Ecto neural progenitor cell (in vitro differentiated cells): ENCODE measurements at places on chromosomes 13 and 19.

- no peak for DNase-seq
These were observed 6.5 kb upstream of the DOCK6 start for GRCh38 chr19:11268783-11269267.

DNA sequence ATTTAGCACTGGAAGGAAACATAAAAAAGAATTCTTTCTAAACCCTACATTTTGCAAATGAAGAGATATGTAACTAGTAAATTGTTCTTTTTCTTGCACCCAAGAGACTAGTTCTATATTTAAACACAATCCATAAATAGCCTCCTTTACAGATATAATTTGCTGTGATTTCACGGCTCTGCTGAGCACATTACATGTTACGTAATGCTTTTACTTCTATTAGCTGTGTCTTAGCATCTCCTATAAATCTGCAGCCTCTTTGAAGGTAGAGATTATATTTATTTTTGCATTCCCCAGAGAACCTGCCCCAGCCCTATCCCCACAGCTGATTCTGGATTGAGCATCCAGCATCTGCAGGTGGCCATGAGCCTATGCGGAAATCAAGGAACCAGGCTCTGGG, 32.2 kb downstream of the LACC1 start:
- no peak for DNase-seq

DNA sequence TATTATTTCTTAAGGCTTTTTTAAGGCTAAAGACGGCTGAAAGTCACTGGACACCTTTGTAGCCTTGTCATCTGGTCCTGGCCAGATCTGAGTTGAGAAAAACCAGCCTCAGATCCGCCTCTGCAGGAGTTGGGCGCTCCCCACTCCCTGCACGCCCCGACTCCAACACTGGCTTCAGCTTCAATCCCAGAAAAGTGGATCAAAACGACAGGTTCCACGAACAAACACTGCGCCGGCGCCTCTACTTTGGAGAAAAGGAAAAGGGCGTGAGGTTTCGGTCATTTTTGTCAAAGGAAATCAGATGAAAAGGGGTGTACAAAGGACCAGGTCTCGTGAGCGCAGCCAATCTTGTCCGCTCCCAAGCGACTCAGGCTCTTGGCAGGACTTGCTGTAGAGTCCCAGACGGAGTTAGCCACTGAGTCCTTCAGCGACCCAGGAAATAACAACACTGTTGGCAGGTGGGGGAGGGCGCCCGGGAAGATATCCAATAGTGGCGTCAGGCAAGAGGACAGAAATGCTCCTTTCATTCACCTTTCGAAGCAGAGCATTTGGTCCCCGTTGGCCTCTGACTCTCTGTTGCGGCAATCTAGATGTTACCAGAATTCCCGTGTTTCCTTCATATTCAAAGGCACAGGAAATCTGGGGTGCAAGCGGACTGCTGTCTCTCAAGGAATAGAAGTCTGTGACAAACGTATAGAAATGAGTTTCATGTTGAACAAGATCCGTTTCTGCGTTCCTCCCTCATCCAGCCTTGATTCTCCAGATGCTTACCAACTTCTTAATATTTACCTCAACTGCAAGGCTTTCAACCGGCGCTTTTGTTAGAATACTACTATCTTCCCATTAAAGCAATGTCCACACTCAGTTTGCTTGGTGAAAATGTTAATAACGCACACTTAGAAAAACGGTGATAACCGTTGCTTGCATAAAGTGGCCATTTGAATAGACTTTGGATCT, 1.8 kb upstream of the CCNA1 start:
- peak; percentile 55 for DNase-seq

DNA sequence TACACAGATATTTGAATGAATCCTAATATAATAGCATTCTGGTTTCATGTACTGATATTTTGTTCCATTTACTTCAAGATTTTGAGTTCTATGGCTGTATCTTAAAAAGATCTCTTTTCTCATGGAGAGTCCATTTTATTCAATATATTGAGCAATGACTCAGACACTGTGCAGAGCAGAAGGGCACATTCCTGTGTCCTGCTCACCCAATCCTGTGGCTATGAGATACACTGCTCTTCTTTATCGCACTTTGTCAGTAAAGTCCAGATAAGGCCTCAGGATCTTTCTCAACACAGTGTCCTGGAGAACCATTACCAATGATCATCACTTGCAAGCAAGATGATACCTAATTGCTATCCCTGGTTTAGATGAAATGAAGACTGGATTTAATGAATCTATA, 155.0 kb downstream of the CYSLTR2 start:
- DNase-seq: no peak

DNA sequence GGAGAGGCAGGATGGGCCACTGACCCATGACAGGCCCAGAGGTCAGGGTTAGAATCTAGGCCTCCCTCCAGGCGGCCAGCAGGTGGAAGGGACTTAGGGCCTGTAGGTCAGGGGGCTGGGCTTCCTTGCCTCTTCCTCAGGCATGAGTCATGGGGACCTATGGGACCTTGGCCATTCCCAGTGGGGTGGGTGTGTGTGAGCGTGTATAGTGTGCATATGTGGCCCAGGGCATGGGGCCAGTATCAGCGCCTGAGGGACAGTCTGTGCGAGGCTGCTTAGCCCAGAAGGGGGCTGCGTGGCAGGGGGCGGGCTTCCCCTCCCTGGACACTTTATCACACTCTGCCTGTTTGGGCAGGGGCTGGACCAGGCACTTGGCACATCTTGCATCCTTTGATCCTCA, 13.3 kb downstream of the KCTD15 start:
- DNase-seq: no peak

DNA sequence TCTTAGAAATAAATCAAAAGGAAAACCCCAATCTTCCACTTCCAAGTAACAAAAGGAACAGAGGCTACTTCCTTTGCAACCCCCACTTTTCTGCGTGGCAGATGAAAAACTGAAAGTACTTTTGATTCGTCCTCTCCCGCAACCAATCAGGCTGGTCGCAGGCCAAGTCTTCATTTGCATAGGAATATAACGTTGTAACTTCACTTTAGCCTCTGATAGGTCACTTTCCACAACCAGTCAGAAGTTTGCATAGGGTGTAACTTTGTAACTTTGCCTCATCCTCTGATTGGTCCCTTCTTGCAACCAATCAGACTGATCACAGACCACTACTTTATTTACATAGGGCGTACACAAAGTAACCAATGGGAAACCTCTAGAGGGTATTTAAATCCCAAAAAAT, 37.2 kb downstream of the TGDS start:
- no peak for DNase-seq

- DNase-seq: peak; percentile 73
These were observed 899 bp downstream of the GIPC3 start for GRCh38 chr19:3586127-3586626.

DNA sequence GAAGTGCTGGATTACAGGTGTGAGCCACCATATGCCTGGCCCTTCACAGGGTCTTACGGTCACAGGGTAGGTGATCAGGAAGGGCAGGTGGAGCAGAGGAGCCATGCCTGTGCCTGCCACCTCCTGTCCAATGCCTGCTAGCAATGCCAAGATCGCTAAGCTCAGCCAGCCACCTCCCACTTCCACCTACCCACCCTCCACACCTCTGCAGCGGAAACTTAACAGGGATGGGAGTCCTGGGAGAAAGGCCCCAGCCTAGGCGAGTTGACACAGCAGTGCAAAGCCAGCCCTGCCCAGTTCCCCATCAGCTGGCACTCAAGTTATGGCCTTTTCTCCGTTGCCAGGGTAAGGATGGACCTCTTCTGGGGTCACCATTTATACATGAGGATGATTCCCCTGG, 15.9 kb upstream of the FCHO1 start:
- no peak for DNase-seq

GRCh38 chr19:12736995-12737834, at the start of gene GET3:
GET3 (plus strand) TSS chr19:12737497; CDS start chr19:12737506, 9 bp downstream.
- DNase-seq: peak; percentile 94

GRCh38 chr13:25692099-25692498, 320.3 kb downstream of the ATP8A2 start:
- DNase-seq: no peak

- no peak for DNase-seq
These were observed 17.3 kb downstream of the DIAPH3 start for GRCh38 chr13:60146471-60146870.

- no peak for DNase-seq
These were observed 53.6 kb downstream of the ZAR1L start for GRCh38 chr13:32261567-32261966.

GRCh38 chr19:47619763-47620162, 10.8 kb downstream of the BICRA start:
- DNase-seq: no peak

GRCh38 chr19:42629191-42629590, 34.5 kb upstream of the CEACAM8 start:
- DNase-seq: no peak

GRCh38 chr19:5877882-5878281, 7.5 kb upstream of the FUT5 start:
- DNase-seq: peak; percentile 46

GRCh38 chr19:39430675-39431593, 4.8 kb downstream of the RPS16 start:
- DNase-seq: no peak

DNA sequence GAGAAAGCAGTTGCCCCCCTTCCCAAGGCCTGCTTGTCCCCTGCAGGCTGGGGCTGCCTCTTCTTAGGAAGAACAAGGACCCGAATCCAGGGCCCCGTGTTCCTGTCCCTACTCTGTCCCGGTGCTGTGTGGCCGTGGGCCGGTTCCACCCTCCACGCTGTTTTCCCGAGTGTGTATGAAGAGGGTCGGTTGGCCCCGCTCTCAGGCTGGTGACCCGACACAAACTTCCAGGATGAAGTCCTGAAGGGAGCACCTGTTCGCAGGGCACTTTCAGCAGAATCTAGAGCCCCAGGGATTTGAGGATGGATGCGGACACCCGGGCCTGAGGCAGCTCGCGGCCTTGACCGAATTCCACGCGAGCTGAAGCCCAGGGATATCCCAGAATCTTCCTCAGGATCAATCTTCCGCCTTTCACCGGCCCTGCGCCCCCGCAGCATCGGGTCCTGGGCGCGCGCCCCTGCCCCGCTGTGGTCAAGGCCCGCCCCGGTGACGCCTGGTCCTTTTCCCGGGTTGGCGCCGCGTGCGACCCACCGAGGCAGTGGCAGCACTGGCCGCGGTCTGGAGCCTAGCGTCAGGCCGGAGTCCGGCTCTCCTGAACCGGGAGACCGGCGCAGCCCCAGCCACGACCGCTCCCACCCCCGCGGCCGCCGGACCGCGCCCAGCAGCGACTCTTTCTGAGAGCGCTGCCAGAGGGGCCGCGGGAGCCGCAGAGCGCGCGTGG, 528 bp upstream of the CHST8 start:
- DNase-seq: peak; percentile 76

DNA sequence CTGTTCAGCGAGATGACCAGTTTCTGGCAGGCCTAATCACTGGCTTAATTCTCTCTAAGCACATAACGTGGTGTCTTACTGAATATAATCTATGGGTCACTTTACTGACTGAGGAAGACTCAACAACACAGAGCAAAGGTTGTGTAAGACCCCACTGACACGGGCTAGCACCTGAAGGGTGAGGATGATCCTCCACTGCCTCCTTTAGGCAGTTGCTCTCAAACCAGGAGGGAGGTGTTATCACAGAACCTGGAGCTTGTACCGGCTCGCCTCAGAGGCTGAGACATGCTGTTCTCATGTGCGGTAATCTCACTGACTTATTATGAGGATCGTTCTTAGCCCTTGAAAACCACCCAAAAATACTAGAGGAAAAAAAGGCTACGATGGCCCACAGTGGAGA, 28.3 kb downstream of the RCBTB2 start:
- no peak for DNase-seq

DNA sequence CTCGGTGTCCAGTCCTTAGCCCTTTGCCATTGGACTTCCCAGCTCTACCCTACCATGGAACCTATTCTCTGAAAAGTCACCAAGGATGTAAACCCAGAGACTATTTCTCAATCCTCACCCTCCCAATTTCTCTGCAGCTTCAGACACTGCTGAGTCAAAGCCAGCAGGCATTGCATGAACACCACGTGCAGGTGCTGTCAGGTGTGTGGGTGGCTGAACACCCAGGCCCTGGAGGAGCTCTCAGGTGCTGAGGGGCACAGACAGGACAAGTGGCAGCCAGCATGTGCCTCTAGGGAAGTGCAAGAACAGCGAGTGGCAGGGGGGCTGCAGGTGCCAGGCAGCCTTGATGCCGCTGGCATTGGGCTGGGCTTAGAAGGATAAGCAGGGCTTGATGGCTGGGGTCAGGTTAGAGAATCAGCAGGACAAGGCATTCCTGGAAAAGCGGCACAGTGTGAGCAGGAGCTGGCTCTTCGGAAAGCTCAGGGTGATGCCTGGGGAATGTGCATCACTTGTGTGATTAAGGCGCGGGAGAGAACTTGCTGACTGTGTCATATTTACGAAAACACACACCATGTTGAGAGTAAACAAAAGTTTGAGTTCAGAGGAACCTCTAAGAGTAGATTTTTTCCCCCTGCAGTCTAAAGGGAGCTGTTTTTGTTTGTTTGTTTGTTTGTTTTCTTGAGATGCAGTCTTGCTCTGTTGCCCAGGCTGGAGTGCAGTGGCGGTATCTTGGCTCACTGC, 83.8 kb downstream of the LNX2 start:
- no peak for DNase-seq

DNA sequence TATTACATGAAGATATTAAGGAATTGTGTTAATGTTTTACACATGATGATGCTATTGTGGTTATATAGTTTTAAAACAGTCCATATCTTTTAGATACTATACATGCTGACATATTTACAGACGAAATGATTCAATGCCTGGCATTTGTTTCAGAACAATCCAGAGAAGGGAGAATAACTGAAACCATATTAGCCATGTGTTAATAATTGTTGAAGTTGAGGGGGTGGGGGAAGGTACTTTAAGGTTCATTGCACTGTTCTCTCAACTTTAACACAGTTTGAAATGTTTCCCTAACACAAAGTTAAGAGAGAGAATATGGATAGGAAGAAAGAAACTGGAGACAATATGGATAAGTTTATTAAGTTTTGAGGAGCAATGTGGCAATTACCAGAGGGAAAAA, 5.8 kb downstream of the CRYL1 start:
- no peak for DNase-seq

DNA sequence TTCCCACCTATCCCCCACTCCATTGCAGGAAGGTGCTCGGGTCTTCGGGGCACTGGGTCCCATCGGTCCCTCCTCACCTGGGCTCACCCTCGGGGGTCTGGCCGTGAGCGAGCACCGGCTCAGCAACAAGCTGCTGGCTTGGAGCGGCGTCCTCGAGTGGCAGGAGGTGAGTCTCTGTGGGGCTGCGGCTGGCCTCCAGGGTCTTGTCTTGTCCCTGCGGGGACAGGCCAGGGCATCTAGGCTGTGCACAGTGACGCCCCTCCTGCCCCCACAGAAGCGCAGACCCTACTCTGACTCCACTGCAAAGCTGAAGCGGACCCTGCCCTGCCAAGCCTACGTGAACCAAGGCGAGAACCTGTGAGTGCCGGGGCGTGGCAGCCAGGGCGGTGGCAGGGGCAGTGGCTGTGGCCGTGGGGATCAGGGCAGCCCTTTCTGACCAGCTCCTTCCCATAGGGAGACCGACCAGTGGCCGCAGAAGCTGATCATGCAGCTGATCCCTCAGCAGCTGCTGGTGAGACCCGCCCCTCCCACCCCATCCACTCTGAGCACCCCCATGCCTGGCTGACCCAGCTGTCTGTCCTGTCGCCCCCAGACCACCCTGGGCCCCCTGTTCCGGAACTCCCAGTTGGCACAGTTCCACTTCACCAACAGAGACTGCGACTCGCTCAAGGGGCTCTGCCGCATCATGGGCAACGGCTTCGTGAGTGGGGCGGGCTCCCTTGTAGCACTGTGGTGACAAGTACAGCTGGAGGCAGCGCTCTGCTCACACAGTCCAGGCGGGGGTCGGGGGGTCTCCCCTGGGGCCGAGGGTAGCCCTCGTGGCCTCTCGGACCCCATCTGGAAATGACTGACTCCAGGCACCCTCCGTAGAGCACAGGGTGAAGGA, 3.7 kb downstream of the PTOV1 start:
- no peak for DNase-seq

- DNase-seq: no peak
These were observed 3.1 kb downstream of the ZNF428 start for GRCh38 chr19:43616306-43616705.
